ENCODE measurements at places on chromosomes 7 and 10.
A peak's percentile ranks its signal among the peaks of the same experiment; 100 is the strongest.

- no peak for DNase-seq
Observed at GRCh38 chr10:130045801-130046321, 64.8 kb downstream of the C10orf143 start.

DNA sequence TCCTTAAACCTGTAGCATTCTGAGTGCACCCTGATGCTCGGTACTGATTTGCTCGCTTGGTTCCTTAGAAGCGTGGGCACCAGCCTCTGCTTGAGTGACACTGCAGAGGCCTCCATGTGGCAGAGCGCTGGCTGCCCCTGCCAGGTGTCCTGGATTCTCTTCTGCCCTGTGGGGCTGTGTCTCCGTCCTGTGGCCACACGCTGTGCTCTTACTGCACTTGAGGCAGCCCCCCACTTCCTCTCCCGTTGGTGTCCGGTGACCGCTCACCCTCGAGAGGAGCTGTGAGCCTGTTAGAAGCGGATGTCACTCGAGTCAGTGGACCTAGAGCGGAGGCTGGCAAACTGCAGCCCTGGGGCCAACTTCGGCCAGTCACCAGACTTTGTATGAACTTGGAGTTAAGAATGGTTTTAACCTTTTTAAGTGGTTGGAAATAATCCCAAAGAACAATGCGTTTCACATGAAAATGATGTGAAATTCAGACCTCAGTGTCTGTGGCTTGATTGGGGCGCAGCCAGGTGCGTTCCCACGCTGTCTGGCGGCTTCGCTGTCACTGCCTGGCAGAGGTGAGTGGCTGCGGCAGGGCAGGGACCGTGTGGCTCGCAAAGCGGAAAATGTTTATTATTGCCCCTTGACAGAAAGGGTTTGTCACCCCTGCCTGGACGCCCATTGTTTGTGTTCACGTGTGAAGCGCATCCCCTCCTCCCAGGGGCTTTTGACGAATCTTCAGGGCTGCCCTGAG, 114.6 kb downstream of the CYTH3 start:
- no peak for DNase-seq

DNA sequence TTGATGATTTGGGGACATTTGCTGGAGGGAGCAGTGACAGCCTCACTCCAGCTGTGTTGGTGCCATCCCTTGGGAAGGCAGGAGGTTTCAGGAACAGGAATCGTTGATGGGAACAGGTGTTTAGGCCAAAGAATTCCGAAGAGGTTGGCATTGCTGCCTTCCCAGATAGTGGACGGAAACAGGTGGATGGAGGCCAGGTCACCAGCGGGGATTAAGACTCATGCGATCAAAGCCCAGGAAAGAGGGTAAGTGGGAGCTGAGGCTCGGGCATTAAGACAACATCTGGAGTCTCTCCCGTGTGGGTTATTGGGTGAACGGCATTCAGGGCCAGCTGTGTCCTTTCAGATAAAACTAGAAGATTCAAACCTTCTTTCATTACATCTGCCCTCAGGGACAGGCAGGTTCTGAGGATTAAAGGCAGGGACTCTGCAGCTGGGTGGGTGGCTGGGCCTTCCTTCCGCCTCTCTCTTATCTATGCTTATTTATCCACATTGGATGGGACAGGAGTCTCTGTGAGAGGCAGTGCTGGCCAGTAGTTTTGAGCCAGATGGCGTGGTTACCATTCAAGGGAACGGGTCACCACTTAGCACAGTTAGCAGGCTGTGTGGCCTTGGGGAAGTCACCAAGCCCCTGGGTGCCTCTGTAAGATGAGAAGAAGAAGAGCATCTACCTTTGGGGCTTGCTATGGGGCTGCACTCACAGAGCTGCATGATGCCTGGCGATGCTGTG, 67.6 kb downstream of the INSIG1 start:
- DNase-seq, result no peak

DNA sequence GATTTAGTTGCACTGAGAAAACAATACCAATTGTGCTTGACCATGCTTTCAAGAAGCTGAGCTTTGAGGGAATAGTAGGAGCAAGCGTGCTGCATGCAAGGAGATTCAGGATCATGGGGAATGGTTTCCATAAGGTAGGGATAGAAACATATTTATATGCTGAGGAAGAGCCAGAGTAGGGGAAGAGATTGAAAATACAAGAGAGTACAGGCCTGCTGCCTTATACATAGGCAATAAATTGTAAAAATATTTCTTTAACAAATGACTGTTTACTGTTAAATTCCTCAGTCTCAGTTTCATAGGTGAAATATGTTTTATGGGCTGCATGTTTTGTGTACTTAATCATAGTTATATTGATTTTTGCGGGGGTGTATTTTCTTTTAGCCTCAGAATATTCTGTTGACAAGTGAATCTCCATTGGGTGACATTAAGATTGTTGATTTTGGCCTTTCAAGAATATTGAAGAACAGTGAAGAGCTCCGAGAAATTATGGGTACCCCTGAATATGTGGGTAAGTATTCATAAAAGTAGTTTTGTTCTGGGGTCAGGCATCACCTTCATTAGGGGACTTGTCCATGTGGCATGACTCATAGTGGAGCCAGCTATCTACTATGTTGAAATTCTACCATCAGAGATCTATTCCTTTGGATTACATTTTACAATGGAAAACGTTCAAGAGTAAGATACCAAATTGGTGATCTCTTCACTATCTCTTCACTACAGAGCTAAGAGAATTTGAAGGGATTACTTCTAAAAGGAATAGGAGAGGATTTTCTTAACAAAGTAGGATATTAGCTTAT, 36.5 kb downstream of the STK17A start:
- peak; percentile 24 for DNase-seq

GRCh38 chr10:72228318-72228751, 12.3 kb upstream of the ASCC1 start:
- DNase-seq, result no peak

DNA sequence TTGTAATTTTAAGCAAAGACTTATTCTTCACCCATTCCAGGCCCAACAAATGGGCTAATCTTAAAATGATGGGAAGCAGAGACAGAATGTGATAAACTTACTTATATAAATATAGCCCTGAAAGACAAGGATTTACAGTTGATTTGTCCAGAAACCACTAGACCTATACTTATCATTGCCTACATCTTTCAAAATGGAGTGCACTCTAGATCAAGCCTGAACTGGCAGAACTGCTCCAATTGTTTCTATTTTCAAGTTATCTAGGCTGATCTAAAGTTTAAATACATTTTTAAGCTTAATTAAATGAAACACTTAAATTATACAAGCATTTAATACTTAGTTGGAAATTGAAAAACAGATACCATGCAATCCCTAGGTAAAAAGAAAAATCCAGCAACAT, 24.9 kb upstream of the PALS2 start:
- no peak for DNase-seq

GRCh38 chr10:71062156-71062555, 150.2 kb upstream of the UNC5B start:
- no peak for DNase-seq

- no peak for DNase-seq
Observed at GRCh38 chr10:11516431-11516746, 95.1 kb downstream of the USP6NL start.

GRCh38 chr7:149021725-149022062, 6.6 kb downstream of the PDIA4 start:
- no peak for DNase-seq

DNA sequence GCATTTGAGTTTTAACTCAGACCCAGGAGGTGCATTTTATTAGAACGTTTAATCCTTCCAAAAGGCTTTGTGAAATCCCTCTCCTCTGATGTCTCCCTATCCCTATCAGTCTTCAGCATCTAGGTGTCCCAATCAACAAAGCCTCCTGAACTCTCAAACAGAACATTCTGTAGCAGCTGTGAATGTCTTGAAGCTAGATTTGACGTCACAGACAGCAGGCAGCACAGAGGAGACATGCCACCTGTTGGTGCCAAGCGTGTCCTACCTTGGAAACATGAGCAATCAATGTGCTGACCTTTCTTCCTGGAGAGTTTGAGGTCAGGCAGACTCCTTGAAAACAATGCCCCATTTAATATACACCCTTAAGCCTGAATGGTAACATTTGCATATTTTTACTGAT, 125.5 kb downstream of the RNLS start:
- no peak for DNase-seq

DNA sequence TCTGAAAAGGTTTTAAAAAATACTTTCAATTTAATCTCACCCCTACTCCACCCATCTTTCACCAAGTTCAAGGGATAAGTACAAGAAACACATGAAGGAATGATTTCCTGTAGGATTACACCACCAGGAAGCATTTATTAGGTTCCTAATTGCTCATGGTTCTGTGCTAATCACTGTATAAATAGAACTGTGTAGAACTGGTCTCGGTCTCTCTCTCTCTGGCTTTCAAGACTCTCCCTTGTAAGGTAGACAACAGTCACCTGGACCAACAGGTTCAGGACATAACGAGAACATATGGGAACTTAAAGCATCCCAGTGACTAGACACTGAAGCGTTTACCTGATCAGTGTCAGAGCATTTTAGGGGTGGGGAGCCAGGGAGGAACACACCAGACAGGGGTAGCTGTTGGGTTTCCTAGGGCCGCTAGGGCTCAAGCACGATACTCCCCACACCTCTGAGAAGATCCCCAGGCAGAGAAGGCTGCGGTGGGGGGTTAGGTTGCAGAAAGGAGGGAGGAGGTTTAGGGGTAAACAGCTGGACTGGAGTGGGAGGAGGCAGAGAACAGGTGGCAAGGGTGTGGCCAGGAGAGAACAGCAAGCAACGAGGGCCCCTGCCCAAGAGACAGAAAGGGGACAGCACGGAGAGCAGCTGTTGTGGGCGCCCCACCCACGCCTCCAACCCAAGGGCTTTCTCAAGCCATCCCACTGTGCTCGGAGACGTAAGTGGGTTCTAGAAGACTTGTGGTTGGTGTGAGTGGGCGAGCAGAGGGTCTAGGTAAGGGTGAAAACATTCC, 52.5 kb upstream of the USP6NL start:
- DNase-seq, result no peak

DNA sequence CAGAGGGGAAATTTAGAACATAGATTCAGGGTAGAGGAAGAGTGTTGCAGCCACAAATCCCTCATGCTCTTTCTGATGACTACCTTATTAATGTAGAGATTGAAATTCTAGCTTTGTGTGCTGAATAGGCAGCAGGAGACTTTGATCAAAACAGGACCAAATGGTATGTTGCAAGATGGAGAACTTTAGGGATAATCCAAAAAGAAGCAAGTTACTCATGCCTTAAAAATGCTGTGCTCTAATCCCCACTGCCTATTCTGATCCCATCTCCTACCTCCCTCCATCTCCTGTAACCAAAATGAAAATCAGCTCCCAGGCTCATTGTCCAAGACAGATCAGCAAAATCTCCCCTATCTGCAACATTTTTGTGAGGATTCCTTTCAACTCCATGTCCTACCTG, 31.3 kb downstream of the CH25H start:
- DNase-seq, result peak; percentile 58

DNA sequence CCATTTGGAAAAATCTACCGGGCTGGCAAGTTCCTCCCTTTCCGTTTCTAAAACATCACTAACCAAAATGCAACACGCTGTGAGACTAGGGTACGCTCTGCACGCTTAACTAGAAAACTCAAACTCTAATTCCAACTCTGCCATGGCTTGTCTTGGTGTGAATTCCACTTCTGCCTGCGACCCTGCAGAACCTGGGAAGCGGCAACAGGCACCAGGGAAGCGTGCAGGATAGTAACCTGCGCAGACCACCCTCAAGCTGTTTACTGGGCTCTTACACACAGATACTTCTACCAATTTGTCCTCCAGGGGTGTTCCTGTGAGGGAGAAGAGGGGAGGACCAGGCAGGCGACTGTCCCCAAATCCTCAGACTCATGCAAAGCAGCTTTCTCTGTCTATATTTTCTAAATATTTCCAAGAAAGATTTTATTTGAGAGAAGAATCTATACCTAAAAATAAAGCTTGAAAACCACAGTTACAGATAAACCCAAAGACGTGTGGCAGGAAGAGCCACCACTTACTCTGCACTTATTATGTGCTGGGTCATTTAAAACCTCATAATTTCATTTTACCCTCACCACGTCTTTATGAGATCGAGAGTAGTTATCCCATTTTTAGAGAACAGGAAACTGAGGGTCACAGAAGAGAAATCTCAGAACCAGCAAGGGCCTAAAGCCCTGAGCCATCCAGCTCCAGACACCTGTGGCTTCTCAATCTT, 52.9 kb downstream of the CPXM2 start:
- DNase-seq, result no peak

DNA sequence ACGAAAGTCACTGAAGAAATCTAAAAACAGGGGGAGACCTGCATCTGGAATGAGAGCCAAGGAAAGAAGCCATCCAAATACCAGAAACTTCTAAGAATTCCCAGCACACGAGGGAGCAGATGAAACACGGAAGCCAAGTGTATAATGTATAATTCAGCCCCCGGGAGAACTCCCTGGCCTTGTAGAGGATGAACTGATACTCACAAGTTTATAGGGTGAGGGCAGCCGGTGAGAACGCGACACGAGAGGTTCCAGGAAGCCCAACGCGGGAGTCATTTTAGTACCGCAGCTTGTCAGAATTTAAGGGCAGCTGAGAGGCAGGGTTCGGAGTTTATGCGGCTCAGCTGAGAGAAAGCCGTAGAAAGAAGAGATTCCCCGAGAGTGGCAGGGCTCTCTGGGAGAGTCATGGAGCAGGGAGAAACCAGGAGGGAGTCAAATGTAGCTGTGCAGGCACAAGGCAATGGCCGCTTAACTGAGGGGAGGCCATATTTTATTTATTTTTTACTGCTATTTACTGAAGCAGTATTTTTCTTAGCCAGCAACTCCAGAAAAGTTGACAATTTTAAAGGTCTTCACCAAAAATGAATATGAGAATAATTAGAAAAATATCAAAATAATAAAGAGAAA, 164.0 kb downstream of the NPSR1 start:
- DNase-seq, result no peak

GRCh38 chr7:151694828-151695580, 175.3 kb upstream of the RHEB start:
- no peak for DNase-seq

- DNase-seq, result peak; percentile 93
Observed at GRCh38 chr10:94358480-94358879, 4.3 kb downstream of the NOC3L start.

DNA sequence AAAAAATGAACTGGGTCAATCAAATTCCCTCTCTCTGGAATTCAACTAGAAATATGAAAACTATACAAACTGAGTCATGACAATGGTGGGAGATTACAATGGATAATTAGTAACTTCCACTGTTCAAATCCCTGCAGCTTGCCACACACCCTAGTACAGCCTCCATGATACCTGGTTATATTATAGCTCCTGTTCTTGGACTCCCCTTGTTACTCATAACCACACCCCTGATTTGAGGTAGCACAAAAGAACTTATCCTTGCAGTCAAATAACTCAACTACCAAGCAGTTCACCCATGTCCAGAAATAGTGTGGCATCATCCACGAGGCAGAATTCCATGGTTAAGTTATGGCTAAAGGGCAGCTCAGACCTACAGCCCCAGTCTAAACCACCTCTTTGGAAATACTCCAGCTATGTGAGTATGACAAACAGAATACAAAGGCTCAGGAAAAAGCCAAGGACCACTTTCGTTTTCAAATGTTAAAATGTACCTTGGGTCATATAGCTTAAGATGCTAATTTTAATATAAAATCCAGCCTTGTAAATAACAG, 164.7 kb downstream of the CPEB3 start:
- DNase-seq, result no peak
